ENCODE measurements at places on chromosomes 6 and 20.

DNA sequence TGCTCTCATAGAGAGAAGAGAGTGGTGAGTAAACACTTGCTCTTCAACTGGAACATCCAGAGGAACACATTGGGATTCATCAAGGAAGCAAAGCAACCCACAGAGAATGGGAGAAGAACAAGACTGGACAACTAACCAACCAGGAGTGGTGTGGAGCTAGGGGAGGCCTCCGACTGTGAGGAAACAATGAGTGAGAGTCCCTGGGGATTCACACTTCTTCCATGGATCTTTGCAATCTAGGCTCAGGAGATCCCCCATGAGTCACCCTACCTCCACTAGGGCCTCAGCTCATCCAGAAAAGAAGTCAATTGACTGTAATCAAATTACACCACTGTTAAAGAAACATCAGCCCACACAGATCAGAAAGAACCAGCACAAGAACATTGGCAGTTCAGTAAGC is 42.3 kb upstream of the CLVS2 start:
- no peak for DNase-seq

DNA sequence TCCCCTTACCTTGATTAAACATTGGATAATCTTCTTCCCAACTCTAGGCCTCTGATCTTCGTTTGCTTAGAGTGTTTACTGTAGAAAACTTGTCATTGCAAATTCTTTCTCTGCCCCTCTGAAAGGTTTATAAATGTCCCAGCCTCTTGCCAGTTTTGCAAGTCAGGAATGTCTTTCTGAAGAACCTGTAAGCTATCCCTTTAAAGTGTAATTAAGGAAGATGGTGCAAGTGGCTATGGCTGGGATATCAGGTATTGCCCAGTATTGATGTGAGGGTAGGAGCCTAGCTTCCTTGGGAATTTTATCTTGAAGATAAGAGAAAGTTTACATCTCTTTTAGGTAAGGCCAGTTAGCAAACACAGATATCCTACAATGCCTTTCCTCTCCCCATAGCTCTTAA is 211.0 kb upstream of the RIMS1 start:
- DNase-seq = no peak

DNA sequence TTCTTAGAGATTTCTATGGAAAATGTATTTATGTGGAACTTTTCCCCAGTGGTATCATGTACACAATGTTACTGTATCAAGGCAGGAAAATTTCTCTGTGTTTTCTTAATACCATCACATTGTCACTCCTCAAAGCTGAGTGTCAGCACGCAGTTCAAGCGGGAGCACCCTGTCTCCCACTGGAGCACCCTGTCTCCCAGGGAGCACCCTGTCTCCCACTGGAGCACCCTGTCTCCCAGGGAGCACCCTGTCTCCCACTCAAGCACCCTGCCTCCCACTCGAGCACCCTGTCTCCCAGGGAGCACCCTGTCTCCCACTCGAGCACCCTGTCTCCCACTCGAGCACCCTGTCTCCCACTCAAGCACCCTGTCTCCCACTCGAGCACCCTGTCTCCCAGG is 51.3 kb downstream of the PSMG4 start:
- no peak for DNase-seq

GRCh38 chr6:29628419-29629281 is 4.3 kb downstream of the GABBR1 start:
- DNase-seq = peak; percentile 55

DNA sequence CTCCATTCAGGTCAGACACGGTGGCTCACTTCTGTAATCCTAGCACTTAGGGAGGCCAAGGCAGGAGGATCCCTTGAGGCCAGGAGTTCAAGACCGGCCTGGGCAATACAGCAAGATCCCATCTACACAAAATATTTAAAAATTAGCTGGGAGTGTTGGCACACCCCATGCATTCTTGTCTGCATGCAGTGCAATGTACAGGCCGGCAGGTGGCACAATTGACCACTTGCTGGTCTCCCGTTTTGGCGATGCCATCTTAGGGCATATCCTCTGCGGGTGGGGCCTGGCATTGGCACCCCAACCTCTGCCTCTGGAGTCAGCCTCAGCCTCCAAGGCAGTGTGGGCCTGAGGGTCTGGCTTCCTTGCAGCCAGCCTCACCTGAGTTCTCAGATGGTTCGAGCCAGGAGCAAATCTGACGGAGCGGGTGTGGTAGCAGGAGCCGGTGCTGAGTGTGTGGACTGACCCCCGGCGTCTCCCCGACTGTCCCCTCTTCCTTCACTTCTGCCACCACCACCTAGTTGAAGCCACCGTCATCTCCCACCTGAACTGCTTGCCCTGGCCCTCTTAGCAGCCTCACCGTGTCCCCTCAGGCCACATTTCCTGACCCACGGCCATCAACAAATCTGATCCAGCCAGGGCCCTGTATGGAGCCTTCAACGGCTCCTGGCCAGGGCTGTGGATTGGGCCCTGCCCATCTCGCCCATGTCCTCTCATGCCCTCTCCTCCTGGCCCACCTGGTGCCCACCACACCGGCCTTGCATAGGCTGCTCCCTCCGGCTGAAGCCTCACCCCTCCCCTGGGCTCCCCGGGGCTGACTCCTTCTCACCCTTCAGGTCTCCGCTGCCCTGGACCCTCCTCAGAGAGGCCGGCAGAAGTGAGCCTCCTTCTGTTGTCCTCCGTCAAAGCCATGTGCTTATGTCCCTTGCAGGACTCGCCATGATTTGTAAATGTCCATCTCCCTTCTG is 44.0 kb downstream of the EFCAB8 start:
- DNase-seq = peak; percentile 47

Measured in common myeloid progenitor, CD34-positive (primary cell).